ENCODE measurements at places on chromosomes 6 and 20. TPM values are rescaled to one million over a fixed set of nuclear protein-coding genes. Genes with fewer than 3 reads are reported as not detected.

- DNase-seq, result no peak
Observed at GRCh38 chr20:63957690-63958441, 1.6 kb upstream of the UCKL1 start.

Gene ZNF337
- total RNA-seq, result 12.5 TPM

- DNase-seq, result no peak
Observed at GRCh38 chr20:59441860-59442810, 141.7 kb downstream of the EDN3 start.

Gene RNF217
- 0.13 TPM for total RNA-seq

Gene GINS1
- total RNA-seq, result 31.2 TPM

GRCh38 chr6:165223736-165224135, 85.7 kb downstream of the C6orf118 start:
- DNase-seq, result no peak

DNA sequence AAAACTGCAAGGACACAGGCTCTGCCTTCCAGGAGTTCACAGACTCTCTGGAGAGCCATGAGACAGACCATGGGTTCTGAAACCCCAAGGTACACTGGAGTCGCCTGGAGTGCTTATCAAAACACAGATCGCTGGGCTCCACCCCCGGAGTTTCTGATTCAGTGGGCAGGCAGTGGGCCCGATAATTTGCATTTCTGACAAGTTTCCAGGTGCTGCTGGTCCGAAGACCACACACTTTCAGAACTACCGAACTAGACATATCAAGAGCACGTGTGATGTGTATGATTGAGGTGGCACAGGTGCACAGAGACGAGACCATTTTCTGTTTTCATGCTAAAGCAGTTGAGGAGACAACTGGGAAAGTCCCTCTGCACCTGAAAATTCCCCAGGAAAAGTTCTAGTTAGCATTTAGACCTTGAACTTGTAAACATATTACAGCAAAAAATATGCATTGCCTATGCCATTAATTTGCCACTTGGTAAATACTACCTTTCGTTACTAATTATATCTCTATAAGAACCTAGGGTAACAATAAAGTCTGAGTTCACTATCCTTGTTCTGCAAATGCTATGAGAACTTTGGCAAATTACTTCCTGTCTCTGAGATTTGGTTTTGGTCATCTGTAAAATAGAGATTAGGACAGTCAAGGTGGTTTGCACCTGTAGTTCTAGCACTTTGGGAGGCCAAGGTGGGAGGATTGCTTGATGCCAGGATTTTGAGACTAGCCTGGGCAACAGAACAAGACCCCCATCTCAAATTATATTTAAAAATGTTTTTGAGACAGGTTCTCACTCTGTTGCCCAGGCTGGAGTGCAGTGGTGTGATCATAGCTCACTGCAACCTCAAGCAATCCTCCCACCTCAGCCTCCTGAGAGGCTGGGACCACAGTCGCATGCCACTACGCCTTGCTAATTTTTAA, 14.3 kb upstream of the PIM1 start:
- no peak for DNase-seq

Gene RAET1L
- not detected for total RNA-seq

DNA sequence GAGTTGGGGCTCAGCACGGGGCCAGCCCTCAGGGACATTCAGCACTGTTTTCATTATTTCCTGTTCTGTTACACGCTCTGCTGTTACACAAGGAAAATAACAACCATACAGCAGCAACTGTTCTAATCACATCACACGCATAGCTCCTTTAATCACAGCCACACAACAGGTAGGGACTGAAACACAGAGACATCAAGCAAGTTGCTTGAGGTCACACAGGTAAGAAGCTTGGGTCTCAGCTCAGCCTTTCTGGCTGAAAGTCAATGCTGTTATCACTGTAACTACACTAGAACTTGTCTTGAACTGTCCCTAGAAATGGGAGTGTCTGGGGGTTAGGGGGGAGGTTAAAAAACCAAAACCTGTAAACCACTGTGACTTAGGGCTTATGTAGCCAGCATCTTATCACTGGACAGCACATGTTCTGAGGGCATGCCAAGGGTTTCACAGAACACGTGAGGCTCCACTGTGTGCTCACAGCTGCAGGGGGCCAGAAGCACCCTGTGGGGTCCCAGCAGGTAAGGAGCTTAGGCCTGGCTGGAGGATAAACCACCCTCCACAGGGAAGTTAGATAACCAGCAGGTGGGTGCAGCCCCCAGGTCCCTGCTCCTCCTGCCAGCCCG, 146.0 kb downstream of the EYA2 start:
- DNase-seq, result no peak

Gene PNLDC1
- total RNA-seq, result 0.39 TPM

Gene PMEPA1
- total RNA-seq, result 3.8 TPM

Gene GRM1
- not detected for total RNA-seq

DNA sequence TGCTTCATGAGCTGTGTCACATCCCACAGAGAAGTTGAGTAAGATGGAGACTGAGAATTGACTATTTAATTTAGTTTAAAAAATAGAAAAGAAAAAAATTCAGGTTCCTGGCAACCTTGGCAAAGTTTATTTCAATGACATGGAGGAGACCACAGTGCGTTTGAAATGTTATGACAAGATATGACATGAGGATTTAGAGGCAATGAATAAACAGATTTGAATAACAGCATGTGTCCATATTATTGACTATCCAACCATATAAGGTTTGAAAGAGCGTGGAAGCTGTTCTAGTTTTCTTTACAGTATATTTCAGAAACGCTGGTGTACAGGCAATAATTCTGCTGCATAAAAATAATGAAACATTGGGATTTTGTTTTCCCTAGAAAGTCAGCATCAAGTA, 303.9 kb downstream of the SMOC2 start:
- DNase-seq, result no peak

DNA sequence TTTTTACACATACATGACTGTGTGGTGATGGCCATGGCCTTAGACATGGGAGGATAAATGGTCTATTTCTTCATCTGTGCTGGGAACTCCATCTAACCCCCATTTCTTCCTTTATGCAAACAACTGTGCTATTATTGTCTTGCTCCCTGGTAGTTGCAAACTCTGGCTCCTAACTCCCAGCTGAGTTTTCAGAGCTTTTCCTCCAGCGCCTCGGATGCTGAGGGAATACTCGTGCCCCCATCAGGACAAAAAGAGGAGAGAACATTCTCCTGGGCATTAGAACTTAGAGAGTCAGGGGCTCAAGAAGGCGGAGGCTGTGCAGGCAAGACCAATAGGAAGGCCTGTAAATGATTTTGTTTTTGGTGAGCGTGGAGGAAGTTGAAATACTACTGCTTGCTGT, 2.1 kb downstream of the DAAM2 start:
- DNase-seq, result no peak

DNA sequence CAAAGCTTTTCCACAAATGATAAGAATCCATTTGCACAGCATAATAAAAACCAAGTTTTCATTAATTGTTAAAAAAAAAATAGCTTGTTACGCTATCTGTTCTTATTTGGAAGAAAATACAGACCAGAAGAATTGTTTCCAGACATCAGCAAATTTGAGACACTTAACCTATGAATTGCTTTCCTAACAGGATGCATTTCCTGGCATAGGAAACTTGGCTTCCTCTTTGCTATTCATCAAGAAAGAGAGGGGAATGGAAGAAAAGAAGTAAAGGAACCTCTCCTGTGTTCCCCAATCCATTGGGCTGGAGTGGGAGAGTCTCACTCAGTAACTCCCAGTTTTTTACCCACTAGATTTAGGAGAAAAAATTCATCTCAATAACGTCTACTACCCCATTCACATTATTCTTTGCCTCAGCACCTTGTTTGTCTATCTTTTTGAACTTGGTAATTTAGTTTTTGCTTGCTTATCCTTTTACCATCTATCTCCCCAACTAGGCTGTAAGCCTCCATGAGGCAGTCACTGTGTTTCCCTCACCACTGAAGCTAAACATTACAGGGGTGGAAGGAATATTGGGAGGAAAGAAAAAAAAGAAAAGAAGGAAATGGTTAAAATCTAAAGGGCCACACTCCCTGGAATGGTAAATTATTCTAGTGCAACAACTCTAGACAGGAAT, 150.3 kb downstream of the COL21A1 start:
- DNase-seq, result no peak

GRCh38 chr20:8764344-8764962, 304.4 kb upstream of the PLCB4 start:
- DNase-seq, result no peak

Gene POPDC3
- total RNA-seq, result not detected

- no peak for DNase-seq
Observed at GRCh38 chr20:2084703-2085102, 16.9 kb upstream of the STK35 start.

DNA sequence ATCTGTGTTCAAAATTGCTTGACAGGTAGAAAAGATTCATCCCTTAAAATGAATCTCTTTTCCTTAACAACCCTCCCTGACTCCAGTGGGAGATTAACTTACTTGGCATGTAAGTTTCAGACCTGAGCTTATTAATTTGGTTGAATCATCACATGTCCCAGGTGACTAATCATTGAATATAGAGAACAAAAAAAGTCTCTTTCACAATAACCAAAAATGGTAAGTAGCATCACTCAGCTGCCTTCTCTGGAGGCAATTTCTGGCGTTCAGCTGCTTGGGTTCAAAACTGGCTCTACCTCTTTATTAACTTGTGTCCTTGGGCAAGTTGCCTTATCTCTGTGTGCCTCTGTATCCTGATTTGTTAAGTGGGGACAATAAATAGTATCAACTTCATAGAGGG, 2.9 kb downstream of the C6orf141 start:
- DNase-seq, result no peak

Gene RAD21L1
- not detected for total RNA-seq

DNA sequence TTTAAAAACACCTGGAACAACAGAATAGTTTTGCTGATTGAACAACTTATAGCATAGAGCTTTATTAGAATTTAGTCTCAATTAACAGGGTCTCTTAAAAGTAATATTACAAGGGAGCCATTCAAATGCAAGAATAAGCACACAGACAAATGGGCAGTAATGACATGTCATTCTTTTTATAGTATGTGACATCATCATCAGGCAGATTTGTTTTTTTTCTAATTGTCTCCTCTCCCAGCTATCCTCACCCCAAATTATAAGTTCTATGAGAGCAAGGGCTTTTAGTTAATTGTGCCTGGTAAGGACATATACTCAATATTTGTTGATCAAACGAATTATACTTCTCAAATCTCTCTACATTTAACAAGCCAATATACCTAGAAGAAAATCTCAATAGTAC, 11.0 kb downstream of the PGM3 start:
- no peak for DNase-seq

- no peak for DNase-seq
Observed at GRCh38 chr6:163577404-163577803, 162.9 kb downstream of the QKI start.

Gene SLC52A3
- not detected for total RNA-seq

DNA sequence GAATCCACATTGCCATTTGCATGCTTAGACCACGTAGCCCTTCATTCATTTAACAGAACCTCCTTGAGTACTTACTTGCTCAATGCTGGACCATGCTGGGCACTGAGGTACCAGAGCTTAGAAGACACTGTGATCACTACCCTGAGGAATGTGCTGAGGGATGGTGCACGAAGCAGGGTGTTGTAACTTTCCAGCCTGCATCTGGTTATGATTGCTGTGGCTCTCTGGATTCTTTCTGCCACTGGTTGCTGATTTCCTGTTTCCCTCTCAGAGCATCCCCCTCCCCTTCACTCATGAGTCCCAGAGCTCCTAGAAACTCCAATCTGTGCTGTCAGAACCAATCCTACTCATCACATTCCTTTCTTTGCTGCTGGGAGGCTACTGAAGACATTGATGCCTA, 537.4 kb downstream of the PTPRT start:
- no peak for DNase-seq

GRCh38 chr6:55456016-55456415, 123.0 kb downstream of the HMGCLL1 start:
- DNase-seq, result no peak

DNA sequence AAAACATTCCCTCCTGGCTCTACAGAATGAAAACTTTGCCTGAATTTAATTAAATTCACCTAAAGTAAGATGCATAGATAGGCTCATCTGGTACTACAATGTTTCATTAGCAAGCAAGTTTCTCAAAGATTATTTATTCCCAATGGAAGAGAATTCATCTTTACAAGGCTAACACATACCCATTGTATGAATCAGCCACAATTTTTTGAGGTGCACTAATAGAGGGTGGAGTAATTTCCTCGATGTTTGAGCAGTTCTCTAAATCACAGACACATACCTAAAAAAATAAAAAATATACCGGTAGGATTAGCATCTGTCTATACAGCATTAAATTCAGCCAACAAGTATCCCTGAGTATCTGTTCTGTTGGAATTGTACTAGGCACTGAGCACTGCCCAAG, 32.7 kb downstream of the ROS1 start:
- DNase-seq, result no peak

DNA sequence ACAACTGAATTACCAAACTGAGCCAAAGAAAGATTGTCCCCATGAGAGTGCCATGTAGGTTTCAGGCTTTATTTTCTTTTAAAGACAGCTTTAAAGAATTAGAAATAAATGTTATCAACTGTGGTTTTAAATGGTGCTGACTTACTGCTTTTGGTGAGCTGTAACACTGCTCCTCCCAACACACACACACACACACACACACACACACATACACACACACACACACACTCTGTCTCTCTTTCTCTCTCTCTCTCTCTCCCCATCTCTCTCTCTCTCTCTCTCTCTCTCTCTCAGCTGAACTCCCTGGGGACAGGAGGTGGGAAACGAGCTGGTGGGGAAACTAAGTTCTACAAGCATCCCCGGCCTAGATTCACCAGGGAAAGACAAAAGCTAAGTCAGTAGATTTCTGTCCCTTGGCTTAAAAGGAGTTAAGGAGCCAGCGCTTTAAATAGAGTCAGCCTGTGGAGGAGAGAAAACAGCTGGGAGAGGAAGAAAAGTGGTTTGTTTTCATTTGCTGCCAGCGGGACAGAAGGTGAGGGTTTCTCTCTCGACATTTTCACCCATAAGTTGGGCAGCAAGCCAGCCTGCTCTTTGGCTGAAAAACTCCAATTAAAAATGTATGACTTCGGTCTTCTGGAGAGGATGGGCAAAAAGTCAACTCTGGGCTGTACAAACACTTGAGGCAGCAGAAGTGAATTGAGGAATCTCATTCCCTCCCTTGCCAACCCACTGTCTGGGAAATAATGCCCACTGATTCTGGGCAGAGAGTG, 27.4 kb downstream of the CBLN4 start:
- DNase-seq, result no peak

Gene BMP7
- total RNA-seq, result not detected

DNA sequence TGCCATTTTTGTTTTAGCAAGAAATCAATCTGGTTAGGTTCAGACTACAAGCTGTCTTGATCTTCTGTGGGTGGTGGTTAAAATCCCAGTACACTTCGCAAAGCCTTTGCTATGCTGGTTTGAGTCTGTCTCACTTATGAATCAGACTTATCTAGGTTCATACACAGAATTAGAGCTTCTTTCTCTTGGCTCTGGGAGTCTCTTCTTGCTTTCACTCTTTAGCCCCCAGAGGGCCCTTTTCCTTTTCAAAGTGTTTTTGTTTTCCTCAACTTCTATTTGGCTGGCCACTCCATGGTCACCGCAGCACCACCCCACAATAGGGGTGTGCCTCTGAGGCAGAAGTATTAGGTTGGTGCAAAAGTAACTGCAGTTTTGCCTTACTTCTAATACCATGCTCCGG, 21.3 kb downstream of the ECI2 start:
- DNase-seq, result no peak

Measured in CD8-positive, alpha-beta memory T cell (primary cell).